ENCODE measurements at places on chromosomes 11 and 22.

DNA sequence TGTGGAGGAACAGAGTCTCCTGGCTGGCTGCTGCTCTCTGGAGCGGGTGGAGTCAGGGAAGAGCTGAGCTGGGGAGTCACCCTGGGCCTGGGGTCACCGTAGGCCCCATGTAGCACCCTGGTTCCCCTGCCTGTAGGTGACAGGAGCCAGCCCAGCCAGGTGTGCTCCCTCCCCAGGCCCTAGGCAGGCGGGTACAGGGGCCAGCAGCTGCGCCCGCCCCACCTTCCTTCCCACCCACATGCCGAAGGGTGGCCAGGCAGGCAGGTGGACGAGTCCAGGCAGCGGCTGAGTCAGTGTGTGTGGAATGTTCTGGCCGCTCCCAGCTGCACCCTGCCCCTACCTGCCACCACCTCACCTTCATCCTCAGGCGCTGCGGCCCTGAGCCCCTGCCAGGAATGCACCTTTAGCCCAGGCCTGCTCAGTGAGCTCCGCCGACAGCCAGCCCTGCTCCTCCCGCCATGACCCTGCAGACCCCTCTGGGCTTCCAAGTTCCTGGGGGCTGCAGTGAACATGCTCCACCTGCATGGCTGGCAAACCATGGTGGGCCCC lies 654 bp upstream of the SYT8 start:
- no peak for DNase-seq

- no peak for DNase-seq
These were observed 17.7 kb downstream of the CD6 start for GRCh38 chr11:60989093-60989650.

DNA sequence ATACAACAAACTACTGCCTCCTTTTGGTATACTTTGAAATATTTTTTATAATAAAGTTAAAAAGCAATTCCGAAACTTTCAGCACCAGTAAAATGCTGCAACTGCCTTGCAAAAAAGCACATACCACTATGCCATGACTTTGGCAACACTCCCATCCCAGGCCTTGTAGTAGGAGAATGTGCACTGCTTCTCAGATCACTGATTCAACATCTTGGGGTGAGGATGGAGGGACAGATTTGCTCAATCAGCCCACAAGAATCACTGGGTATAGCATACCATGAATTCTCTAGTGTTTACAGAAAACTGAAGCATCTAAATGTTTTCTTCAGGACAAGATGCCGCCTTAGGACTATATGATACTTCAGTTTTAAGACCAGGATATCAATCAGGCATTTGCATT lies 14.9 kb downstream of the EIF4ENIF1 start:
- DNase-seq = no peak

- no peak for DNase-seq
These were observed 168.2 kb upstream of the PDGFD start for GRCh38 chr11:104332110-104332509.

- no peak for DNase-seq
These were observed 1466.4 kb downstream of the FAM181B start for GRCh38 chr11:81267246-81267645.

- DNase-seq = no peak
These were observed 104.8 kb downstream of the ZNF280B start for GRCh38 chr22:22403771-22404170.

DNA sequence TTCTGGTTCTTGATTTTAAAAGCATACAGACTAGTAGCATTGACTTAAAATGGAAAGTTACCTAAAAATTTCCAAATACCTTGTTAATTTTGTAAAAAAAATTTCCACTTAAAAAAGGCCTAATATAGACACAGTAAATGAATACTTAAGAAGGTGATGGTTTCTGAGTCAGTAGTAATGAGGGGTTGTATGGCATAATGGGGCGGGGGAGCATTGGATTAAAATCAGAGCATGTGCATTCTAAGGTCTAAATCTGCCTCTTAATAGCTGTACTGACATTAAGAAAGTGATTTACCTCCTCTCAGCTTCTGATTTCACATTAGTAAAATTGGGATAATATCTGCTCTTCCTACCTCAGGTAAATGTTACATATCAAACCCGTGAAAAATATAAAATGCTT lies 446.5 kb downstream of the AASDHPPT start:
- DNase-seq = no peak

GRCh38 chr11:57560146-57560545 lies 7.3 kb downstream of the UBE2L6 start:
- DNase-seq = no peak

DNA sequence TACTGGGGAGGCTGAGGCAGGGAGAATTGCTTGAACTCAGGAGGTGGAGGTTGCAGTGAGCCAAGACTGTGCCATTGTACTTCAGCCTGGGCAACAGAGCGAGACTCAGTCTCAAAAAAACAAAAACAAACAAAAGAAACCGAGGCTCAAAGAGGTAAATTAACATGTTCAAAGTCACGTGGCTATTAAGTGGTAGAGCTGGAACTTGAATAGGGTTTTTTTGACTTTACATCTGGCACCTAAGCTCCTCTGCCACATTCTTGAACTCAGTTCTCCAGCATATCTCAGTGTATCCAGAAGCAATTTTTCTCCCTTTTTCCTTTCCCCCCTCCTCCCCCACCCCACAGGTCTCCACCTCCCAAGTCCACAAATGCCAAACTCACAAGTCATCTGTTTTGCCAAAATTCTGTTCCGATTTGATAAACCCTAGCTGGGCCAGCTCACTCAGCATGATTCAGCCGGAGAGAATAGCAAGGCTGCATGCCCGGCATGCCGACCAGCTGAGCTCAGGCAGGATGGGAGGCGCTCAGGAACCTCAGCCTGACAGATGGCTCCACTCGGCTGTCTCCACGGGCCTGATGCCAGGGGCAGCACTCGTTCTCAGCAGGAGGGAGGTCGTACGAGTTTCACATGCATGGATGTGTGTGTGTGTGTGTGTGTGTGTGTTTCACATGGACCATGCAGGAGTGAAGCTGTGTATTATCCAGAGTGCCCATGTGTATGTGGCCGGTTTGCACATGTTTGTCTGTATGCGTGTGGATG lies 63.2 kb upstream of the RRAS2 start:
- DNase-seq = peak; percentile 99

DNA sequence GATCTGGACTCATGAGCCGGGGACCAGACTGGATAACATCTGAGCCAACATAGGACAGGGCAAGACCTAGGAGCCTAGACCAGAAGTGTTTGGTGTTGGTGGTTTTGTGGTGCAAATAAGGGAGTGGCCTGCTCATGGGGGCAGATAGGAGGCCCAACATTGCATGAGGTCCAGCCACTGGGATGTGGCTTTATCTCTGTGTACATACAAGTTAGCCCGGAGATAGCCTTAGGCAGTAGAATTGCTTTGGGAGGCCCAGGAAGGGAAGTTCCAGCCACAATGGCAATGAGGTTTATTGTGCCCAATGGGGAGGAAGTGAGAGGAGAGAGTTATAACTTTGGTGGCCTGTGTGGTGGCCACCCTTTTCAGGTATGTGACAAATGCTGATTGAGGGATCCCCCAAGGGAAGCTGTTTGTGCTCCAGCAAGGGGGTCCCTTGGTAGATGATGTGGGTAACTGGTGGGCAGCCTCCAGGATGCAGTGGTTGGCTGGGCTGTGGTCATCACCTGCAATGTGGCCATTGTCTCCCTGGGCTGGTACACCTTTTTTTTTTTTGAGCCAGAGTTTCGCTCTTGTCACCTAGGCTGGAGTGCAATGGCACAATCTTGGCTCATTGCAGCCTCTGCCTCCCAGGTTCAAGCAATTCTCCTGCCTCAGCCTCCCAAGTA lies 6.4 kb downstream of the LMO2 start:
- DNase-seq = no peak

- no peak for DNase-seq
These were observed 2.3 kb upstream of the KDM2A start for GRCh38 chr11:67116758-67117105.

GRCh38 chr11:101474666-101475065 lies 109.1 kb downstream of the TRPC6 start:
- DNase-seq = no peak

DNA sequence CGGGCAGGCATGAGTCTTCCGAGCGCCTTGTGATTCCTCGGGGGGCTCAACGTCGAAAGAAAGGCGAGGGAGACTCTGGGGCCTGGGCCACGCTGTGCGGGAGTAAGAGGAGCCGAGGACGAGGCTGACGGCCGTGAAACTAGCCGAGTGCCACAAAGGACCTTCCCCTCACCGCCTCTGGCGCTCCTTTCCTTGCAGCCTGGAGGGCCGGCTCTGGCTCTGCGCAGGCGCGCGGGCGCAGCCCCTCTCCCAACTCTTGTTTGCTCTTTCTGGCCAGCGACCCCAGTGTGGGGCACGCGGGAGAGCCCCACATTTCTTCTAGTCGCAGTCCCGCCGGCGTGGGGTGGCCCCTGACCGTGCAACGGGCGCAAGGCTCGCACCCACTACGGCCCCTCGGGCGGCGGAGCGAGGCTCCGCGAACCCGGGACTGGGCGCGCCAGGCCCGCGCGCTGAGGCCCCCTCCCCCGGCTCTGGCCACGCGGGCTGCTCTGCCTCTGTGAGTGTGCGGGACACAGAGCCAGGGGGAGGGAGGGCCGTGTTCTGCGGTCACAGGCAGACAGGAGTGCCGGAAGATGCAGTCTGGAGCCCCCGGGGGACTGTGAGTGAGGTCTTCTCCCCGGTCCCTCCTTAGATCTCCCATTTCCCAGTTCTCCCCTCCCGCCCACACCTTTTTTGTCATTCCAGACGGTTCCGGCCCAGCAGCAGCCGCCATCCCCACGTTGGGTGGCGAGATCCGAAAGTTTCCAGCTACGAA lies 1.0 kb upstream of the TOB2 start:
- DNase-seq = peak; percentile 50

GRCh38 chr11:10076458-10077141 lies 217.4 kb downstream of the SBF2 start:
- peak; percentile 23 for DNase-seq

DNA sequence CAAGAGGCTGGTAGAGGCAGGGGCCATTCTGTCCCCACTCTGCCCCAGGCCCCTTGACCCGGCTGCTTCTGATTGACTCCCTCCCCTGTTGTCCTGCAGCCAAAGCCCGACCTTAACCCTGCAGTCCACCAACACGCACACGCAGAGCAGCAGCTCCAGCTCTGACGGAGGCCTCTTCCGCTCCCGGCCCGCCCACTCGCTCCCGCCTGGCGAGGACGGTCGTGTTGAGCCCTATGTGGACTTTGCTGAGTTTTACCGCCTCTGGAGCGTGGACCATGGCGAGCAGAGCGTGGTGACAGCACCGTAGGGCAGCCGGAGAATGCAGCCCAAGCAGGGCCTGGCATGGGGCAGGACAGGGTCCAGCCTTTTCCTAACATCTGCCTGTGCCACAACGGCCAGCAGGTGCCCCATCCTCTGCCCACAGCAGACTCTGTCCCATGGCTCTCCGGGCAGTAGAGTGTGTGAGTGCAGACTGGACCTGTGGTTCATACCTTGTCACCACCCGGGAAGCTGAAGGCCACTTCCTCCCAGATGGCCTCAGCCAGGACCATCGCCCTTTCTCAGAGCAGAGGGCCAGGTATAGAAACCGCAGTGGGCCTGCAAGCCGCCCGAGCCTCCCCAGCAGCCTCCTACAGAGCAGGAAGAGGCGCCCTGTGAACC lies 26.8 kb upstream of the MGAT3 start:
- DNase-seq = no peak

DNA sequence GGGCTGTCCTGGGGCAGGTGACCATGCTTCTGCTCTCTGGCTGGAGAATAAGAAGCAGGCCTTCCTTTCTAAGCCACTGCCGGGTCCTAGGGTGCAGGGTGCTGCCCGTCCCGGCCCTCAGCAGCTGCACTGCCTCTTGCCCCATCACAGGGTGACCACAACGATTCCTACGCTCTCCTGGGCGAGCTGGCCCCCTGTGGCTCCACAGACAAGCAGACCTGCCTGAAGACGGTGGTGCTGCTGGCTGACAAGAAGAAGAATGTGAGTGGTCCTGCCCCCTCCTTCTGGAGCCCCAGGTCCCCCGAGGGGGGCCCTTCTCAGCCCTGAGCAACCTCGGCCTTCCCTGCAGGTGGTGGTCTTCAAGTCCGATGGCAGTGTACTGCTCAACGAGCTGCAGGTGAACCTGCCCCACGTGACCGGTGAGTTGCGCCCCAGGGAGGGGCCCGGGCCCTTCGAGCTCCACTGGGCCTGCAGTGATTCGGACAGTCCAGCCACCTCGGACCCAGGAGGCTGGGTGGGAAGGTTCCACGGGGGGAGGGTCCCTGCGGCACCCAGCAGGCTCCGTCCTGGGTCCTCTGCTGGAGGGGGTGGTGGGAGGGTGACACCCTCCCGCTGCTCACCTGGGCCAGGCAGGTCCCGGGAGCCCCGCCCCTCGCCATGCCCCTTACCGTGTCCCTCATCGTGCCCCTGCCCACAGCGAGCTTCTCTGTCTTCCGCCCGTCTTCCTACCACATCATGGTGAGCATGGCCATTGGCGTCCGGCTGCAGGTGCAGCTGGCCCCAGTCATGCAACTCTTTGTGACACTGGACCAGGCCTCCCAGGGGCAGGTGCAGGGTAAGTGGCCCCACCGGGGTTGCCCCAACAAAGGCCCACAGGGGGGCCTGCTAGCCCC lies 8.3 kb downstream of the MUC2 start:
- DNase-seq = no peak

GRCh38 chr11:41320653-41321052 lies 138.8 kb downstream of the LRRC4C start:
- DNase-seq = no peak

GRCh38 chr11:111841370-111842053 lies 29.9 kb downstream of the ALG9 start:
- peak; percentile 71 for DNase-seq

DNA sequence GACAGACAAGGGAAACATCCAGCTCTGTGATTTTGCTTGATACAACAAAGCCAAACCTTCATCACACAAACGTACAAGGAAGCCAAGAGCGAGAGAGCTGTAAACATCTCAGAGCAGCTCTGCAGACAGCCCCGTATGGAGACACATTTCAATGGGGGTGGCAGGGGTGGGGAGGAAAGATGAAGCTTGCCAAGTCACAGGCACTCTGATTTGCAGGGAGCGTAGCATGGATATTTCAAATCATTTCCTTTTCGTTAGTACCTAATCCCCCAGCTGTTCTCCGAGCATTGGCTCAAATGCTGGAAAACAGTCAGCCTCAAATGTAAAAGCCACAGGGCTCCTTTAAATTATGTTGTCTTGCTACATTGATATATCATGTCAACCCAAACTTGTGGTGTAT lies 458.9 kb upstream of the CADM1 start:
- no peak for DNase-seq

GRCh38 chr11:1778141-1778911 lies 14.6 kb upstream of the CTSD start:
- DNase-seq = no peak
